Activated CD4-positive, alpha-beta T cell treated with anti-CD3 and anti-CD28 coated beads for 48 hours (primary cell): ENCODE measurements at places on chromosomes 7 and 10.

DNA sequence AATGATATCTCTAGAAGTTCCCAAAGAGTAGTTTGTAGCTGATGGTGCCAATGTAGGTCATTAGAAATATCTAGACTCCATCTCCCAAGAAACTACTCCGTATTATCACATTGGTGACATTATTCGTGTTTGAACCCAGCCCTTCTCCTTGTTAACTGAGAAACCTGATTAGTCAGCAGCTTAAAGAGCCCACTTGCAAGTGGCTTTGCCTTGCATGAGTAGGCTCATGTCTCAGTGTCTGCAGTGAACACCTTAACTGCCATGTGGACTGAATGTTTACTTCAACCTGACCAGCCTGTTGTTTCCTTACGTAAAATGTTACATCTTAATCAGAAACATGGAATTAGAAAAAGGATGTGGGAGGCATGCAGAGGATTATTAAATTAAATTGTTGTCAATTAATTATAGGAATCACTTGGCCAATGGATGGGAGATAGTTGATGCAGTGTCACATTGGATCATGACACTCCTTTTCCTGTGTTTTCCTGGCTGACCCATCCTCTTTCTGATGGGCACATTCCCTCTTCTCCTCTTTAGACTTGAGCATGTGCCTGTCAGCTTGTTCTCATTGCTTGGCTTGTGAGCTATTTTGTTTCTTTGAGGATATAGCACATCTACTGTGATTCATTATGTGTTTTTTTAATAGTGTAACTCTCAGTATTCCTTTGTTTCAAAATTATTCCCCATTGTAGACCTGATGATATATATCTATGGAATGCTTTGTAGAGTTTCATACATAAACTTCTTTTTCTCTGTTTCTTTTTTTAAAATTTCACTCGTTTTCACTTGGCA is 18.0 kb downstream of the STARD3NL start:
- DNase-seq, result no peak

GRCh38 chr10:72785409-72785808 is 93.5 kb downstream of the MCU start:
- no peak for DNase-seq

- no peak for DNase-seq
Measured at GRCh38 chr7:6646465-6646864, 9.3 kb downstream of the ZNF316 start.

DNA sequence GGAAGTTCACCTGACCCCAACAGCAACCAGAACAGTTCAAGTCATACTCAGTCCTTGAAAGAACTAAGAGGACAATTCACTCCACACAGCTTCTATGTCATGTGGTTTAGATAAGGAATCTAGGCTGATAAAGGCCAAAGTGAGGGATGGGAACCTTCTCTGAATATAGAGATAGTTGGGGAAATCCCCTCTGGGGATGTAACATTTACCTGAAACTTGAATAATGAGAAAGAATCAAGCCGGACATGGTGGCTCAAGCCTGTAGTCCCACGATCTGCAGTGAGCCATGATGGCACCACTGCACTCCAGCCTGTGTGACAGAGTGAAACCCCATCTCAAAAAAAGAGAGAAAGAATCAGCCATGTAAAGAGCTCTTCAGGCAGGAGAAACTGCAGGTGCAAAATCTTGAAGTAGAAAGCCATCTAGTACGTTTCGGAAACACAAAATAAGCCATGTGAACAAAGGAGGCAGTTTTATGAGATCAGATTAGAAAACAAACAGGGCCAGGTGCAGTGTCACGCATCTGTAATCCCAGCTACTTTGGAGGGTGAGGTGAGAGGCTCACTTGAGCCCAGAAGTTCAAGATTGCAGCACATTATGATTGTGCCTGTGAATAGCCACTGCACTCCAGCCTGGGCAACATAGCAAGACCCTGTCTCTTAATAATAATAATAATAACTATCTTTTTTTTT is 4.5 kb upstream of the DNMBP start:
- no peak for DNase-seq

DNA sequence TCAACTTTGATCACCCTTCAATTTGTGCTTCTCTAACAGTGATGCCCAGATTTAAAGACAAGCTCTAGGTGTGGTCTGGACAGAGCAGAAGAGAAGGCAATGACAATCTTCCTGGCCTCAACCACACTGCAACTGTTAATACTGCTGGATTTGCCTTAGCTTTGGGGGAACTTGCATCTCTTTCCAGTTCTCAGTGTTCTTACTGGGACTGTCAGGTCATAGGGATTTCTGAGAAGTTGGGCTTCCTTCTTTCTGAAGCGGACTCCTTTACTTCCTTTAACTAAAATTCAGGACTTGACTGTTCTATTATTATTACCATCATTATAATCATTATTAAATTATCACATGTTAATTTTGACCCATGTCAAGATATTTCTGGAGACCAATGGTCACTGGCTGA is 80.8 kb downstream of the OSBPL3 start:
- DNase-seq, result no peak

GRCh38 chr7:148623586-148624282 is 33.2 kb downstream of the C7orf33 start:
- DNase-seq, result no peak
